ENCODE measurements at places on chromosomes 7 and 10.

DNA sequence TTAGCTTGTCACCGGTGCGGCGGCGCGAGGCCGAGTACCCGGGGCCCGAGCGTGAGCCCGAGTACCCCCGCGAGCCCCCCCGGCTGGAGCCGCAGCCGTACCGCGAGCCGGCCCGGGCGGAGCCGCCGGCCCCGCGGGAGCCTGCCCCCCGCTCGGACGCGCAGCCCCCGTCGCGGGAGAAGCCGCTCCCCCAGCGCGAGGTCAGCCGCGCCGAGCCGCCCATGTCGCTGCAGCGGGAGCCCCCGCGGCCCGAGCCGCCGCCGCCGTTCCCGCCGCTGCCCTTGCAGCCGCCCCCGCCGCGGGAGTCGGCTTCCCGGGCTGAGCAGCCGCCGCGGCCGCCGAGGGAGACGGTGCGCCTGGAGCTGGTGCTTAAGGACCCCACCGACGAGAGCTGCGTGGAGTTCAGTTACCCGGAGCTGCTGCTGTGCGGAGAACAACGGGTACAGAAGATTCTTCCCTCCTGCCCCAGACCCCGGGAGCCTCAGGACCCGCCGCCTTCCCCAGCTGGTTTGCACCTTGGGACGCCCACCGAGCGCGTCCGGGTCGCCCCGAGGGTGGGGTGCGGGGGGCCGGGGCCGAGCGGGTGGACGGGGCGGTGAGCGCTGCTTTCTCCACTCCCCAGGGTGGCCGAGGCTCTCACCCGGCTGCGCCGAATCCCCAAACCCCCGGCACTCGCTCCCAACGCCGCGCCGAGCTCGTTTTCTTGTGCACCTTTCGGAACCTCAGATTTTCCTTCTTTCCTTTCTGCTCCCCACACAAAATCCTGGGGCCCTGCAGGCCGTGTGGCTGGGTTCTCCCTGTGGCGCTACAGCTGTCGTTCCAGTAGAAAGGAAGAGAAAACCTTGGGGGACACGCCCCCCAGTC is 708 bp downstream of the UBN2 start:
- DNase-seq = no peak

DNA sequence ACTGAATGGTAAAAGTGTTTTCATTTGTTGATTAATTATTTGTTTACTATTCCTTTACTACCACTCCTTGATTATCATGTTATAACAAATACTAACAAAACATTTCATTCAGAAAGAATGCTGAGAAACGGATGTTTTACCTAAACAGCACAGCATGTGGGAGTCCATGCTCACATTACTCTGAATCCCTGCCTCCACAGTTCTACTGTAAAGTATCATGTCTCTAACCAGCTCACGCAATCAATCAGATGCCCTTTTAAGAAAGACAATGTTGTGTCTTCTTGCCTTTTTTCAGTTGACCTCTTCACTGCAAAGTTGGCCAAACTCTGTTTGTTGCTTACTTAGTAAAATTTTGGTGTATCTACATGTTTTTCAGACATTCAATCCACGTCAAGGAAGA is 232.5 kb upstream of the MDFIC start:
- DNase-seq = no peak

- no peak for DNase-seq
These were observed 5.8 kb upstream of the NKX2-3 start for GRCh38 chr10:99526861-99527504.

- no peak for DNase-seq
These were observed 158.0 kb downstream of the TRIL start for GRCh38 chr7:28800150-28800549.

DNA sequence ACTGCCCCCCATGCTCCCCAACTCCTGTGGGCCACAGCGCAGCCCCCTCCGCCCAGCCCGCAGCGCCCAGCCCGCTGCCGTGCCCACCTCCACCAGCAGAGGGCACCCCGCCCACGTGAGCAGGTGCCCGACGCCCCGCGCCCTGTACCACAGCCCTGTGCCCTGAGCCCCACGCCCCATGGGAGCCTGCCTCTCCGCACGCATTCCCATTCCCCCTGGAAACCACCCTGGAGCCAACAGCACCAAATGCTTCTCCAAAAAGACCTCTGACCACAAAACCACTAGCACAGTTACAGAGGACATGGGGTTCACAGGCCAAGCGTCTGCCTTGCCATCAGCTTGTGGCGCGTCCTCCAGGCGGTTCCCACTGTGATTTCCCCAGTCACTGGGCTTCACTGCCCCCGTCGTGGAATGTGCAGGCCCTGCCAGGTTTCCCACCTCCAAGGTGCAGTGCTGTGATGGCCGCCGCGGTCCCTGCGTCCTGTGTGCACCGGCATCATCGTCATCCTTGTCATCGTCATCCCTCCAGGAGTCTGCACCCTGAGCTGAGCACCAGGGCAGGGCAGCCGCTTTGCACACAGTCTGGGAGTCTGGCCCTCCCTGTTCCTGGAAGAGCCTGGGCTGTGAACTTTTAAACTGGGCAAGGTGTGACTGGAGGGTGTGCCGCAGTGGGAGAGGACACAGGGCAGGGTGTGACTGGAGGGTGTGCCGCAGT is 61.7 kb downstream of the PWWP2B start:
- DNase-seq = no peak

DNA sequence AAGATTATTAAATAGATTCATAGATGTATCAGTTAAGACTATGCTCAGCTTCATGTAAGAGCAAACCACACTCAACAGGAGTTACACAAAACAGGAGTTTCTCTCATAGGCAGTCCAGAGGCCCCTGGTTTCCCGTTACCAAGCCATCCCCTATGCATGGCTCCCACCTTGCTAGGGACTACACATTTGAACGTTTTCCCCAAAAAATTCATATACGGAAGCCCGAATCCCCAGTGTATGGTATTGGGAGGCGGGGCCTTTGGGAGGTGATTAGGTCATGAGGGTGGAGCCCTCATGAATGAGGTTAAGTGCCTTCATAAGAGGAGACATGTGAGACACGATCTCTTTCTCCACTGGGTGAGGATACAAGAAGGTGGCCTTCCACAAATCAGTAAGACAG is 29.1 kb downstream of the RSU1 start:
- no peak for DNase-seq

DNA sequence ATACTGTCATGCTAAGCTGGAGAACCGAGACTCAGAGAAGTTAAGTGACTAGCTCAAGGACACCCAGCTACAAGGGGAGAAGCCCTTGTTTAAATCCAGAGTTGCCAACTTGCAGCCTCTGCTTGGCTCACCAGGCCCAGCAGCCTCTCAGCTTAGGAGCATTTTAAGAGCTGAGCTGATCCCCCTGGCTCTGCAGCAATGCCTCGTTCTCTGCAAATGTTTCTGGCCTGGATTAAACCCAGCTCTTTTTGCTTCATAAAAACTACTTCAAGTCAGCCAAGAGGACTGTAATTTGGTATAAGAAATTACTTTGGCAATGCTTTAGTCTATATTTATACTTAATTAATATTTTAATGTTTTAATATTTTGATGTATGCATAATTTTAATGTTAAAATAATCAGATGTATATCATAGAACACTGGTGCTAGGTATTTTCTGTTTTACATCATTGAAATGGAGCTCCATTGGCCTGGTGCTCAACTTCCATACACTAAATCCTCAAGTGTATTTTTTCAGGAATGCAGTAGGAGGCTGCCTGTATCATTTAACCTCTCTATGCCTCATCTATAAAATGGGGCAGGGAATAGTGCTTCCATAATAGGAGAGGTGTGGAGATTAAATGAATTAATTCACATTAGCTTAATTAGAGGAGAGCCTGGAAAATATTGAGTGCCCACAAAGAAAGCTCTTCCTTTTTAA is 184.2 kb downstream of the EMX2 start:
- DNase-seq = no peak

- no peak for DNase-seq
These were observed 25.9 kb upstream of the FAM20C start for GRCh38 chr7:166338-167060.

- DNase-seq = no peak
These were observed 236.1 kb upstream of the BMPER start for GRCh38 chr7:33669251-33669670.

DNA sequence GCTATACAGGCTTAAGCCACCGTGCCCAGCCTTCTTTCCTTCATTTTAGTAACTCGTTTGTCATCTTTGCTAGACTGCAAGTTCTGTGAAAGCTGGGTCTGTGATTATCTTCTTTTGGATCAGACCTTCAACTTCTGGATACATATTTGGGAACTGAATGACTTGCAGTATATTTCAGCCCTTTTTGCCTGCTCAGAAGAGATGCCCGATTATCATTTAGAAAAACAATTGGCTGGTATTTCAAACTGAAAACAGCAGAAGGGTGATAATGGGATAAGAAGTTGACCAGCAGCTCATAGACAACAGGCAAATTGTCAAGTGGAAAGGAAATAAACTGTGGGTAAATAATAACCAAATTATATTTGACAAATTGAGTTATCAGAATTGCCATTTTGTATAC is 14.6 kb downstream of the RSBN1L start:
- no peak for DNase-seq

All from esophagus squamous epithelium (tissue), 5 donors.